ENCODE measurements at places on chromosomes 1 and 21.

- no peak for DNase-seq
Observed at GRCh38 chr1:212981025-212981495, 30.7 kb downstream of the VASH2 start.

DNA sequence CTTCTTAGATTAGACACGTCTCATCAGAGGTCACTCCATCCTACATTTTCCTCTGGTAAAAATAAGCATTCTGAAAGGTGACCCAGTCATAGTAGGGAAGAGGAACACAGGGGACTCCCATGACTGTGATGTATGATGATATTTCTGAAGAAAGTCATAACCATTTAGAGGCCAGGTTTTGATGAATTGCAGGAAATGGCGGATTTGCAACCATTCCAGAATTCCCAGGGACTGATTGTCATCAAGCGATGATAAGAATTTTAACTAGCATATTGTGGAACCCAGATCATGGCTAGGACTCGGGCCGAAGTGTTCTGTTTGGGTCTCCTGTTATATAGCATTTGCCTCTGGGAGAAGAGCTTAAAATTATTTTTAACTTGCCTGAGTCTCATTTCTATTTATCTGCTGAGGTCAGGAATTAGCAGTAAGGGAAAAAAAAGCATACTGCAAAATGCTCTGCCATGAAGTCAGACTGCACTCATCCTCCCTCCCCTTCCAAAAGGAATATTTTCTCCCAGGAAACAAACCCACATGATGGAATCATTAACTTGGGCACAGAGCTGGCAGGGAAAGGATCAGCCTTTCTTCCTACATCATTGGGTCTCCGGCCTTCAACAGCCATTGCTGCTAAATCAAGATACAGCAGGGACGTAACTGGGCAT lies 286.7 kb downstream of the HLX start:
- no peak for DNase-seq

DNA sequence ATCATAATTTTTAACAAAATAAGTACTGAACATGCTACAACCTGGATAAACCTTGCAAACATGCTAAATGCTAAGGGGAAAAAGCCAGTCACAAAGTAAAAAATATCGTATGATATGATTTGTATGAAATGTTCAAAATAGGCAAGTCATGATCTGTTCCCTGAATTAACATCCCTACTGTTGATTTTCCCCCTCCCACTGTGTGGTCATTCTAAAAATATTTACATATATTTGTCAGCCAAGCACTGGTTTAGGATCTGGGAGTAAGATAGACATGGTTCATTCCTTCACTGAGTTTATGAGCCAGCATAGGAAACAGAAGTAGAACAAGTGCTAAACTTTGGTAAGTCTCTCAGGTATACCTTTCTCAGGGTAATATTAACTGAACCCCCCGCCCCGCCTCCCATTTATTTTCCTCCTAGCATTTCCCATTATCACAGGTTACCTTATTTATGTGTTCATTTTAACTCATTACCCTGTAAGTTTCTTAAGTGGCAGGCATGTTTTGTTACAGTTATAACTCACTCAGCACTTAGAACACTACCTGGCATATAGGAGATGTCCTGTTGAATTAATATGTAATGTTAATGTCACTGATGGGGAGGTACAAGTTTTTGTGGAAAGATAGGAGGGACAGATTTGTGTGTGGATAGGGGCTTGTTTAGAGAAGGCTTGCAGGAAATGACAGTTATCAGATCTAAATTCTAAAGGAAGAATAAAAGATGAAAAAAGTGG lies 12.3 kb downstream of the UQCRH start:
- no peak for DNase-seq

DNA sequence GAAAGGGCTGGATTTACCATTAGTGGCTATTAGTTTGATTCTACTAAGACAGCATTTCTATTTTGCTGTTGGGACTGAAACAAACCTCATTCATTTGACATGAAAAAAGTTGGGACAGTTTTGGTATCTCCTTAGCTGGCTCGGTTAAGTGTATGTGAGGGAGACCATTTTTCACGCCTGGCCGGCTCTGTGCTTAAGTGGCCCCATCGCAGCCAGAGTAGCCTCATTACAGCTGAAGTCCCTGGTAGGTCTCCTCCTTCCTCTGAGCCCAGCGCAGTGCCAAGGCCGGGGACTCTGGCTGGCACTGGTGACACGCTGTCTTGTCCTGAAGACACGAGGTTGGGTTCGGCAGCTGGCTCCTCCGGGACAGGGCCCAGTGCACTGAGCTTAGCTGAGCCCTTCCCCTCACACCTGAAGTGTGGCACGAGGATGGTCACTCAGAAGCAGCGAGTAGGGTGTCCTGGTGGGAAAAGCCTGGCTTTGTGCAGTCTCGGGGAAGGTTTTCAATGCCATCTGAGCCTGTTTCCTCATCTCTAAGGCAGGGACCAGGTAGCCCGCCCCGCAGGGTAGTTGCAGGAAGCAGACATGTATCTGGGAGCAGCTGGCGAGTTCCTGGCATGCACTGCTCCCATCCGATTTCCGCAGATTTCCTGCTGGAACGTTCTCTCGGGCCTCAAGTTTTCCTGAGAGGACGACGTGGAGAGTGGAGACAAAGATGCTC lies 196.5 kb downstream of the DYRK1A start:
- no peak for DNase-seq

DNA sequence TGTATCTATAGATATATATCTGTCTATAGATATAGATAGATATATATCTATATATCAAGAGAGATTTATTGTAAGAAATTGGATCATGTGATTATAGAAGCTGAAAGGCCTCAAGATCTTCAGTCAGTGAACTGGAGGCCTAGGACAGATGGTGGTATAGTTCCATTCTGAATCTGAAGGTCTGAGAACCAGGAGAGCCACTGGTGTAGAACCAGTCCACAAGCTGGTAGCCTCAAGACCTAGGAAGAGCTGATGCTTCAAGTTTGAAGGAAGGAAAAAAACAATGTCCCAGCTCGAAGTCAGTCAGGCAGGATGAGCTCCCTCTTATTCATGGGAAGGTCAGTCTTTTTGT lies 213.2 kb upstream of the JUN start:
- no peak for DNase-seq

DNA sequence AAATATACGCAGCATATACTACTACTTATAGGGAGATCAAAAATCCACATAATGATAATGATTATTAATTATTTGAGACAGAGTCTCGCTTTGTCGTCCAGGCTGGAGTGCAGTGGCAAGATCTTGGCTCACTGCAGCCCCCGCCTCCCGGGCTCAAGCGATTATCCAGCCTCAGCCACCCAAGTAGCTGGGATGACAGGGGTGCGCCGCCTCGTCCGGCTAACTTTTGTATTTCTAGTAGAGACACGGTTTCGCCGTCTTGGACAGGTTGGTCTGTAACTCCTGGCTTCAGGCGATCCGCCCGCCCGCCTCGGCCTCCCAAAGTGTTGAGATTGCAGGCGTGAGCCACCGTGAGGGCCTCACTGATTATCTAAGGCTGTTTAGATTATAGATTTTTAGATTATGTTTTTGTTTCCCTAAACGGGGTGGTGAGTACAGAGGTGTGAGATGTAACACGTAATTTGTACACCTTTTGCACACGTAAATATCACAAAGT lies 548 bp upstream of the SLC25A33 start:
- DNase-seq = no peak

DNA sequence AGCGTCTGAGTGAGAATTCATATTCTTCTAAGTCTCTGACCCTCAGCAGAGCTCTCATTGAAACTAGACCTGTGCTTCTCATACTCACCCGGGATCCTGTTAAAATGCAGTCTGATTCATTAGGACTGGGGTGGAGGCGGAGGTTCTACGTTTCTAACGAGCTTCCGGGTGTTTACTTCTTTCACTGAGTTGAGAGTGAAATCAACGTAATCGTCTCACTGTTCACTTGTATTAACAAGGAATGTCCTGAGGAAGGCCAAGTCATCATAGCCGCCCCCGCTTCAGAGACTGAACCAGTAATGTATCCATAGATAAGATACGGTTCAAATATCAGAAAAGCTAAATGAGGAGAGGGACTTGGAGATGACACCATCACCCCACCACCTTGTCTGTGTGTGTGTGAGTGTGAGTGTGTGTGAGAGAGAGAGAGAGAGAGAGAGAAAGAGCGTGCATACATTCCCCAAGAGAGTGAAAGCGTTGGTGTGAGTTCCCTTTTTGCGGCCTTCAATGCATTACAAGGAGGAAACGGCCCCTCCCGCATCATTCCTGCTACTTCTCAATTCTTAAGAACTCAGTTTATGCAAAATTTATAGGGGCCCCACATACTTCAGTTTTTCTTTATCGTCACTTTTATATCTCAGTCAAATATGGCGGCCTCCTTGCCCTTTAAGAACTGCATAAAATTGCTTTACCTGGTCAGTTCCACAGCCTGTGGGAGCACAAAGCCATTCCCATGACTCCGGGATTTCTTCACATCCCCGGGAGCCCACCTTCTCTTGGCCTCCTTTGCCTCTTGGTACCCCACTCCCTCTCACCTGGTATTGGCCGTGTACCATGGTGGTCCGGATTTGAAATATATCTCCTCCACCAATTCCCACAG lies 19.8 kb downstream of the KMO start:
- no peak for DNase-seq

DNA sequence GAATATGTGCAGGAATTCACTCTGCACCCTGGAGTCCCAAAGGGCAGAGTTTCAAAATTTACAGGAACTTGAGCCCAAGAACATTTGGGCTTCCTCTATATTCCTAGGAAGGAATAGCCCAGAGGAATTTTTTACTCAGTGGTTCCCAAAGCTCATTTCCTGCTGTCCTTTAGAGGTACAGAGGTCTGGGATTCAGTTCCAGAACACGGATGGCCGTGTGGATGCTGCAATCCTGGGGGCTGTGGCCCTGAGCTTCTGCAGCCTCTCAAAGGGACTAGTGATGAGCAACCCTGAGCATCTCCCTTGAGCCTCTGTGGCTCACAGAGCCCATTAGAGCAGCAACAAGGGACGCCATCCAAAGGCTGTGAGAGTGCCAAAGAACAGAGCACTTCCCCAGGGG lies 10.1 kb upstream of the RHOU start:
- DNase-seq = no peak

Data from activated CD8-positive, alpha-beta memory T cell treated with anti-CD3 and anti-CD28 coated beads for 4 hours (primary cell).